ENCODE measurements at places on chromosomes 5 and 9. TPM values are rescaled to one million over a fixed set of nuclear protein-coding genes. Genes with fewer than 3 reads are reported as not detected.

Gene CCL21
- total RNA-seq: 0.22 TPM

Gene SHOC1
- 0.29 TPM for total RNA-seq

Gene CARD6
- total RNA-seq: 0.13 TPM

Gene IL5
- total RNA-seq: not detected

Gene PNPLA7
- 1.5 TPM for total RNA-seq

Gene NPR3
- 0.63 TPM for total RNA-seq

Gene C1QTNF2
- 0.49 TPM for total RNA-seq

Gene FGF1
- 0.21 TPM for total RNA-seq

Gene PITX1
- total RNA-seq: 0.46 TPM

Gene OTP
- 0.36 TPM for total RNA-seq

Gene SARDH
- total RNA-seq: 1.7 TPM

Gene MUSK
- total RNA-seq: not detected

Gene HK3
- 0.15 TPM for total RNA-seq

Gene MSANTD3
- total RNA-seq: 31.7 TPM

Gene IL9
- total RNA-seq: not detected

Gene CDC23
- total RNA-seq: 26.3 TPM

Gene GMCL2
- not detected for total RNA-seq

Gene C5
- total RNA-seq: 2.2 TPM

Gene HTR4
- total RNA-seq: 0.10 TPM

Gene IL3
- total RNA-seq: not detected

Gene GABRB2
- 9.4 TPM for total RNA-seq

Gene TRPM6
- total RNA-seq: 0.50 TPM

Gene RICTOR
- 17.0 TPM for total RNA-seq

All from motor neuron (in vitro differentiated cells).